Activated CD8-positive, alpha-beta memory T cell treated with anti-CD3 and anti-CD28 coated beads, Interleukin-2, amount 10 ng/mL, durations not matched to agents 7 days and 5 days (primary cell): ENCODE measurements at places on chromosomes 5 and 9.

DNA sequence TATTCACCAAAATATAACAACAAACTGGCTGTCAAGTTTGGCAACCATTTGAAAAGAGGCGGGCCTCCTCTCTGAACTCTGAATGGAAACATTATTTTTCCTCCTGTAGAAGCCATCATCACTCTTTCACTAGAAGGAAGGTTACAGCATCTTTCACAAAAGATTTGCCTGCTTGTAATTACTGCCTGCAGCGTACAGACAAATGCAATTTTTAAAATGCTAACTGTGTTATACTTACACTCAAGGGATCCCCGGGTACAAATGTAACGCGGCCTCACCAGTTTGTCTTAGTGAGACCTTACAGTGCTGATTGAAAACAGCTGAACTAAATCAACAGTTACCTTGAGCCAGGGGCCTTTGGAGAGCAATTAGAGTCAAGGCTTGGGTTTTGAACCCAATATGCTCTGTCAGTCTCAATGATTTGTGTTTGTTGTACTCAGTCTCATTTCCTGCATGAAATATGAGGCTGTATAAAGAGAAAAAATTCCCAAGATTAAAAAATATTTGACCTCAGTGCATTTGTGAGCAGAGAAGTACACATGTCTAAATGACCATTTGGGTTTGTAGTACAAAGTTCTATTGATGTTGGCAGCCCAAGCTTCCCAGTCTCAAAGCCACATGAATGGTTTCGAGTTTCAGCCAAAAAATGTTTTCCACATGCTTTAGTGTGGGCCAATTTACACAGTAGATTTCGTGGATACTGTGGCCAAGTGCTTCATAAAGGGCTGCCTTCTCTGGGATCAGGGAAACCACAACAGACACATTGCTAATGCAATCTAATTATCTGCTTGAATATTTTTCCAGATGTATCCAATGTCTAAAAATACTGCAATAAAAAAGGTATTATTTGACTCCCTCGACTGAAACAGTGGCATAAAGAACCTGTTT lies 500.0 kb downstream of the SPATA31D1 start:
- no peak for DNase-seq

- DNase-seq, result no peak
Measured at GRCh38 chr5:18605186-18605585, 970.9 kb downstream of the TAF11L14 start.

GRCh38 chr5:113212244-113212920 lies 222.4 kb downstream of the TSSK1B start:
- no peak for DNase-seq

- DNase-seq, result no peak
Measured at GRCh38 chr9:114633438-114634089, 22.5 kb downstream of the TMEM268 start.

DNA sequence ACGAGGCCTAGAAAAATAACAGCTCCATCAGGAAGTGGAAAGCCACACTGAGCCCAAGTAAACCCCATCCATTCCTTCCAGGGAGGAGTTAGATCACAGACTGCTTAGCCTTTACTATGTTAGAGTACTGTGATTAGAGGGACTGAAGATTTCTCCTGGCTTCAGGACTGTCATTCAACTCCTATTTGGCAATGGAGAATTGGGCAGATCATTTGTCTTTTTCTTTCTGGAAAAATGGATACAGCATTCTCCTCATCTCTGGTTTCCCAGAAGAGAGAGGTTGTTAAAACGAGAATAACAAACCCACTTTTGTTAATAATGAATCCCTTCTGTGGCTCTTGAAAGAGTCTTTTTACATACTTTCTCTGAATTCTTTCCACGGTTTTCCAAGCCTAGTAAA lies 150.4 kb downstream of the GABRB2 start:
- no peak for DNase-seq

GRCh38 chr5:137300411-137301240 lies 198.5 kb downstream of the SPOCK1 start:
- DNase-seq, result no peak

DNA sequence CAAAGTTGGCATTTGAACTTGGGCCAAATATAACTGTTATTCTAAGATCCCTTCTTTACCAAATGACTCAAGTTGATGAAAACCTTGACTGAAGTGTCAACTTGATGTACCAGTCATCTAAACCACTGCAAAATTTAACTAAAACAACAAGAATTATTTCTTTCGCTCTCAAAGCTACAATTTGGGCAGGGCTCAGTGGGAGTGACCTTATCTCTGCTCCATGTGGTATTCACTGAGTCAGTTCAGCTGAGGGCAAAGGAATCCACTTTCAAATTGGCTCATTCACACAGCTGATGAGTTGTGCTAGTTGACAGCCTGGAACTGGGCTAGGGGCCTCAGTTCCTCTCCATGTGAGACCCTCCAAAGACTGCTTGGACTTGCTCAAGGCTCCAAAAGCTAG lies 166.3 kb downstream of the RORB start:
- DNase-seq, result no peak

DNA sequence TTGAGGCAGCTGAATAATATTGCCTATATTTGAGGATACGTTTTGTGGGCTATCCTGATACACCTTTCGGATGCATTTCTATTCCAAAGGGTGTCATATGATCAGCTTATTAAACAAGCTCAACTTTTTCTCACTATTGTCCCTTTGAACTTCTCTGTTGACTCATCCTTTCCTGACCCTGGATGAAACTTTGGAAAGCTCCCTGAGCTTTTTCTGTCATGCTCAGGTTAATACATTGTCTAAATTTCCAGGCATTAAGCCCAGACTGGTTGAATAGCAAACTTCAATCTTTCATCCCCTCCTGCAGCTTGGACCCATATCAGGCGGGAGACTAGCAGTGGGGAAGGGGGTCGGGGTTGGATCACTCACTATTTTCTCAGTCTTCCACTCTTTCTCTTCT lies 104.9 kb upstream of the PTPN3 start:
- no peak for DNase-seq

DNA sequence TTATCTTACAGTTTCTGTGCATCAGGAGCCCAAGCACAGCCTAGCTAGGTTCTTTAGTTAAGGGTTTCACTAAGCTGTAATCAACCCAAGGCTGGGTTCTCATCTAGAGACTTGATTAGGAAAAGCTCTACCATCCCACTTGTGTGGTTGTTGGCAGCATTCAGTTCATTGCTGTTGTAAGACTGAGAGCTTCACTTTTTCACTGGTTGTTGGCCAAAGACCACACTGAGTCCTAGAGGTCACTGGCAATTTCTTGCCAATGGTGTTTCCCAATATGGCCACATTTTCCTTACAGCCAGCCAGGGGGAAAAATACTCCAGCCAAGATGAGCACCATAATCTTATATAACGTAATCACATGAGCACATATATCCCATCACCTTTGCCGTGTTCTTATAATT lies 74.3 kb downstream of the SMIM15 start:
- no peak for DNase-seq

DNA sequence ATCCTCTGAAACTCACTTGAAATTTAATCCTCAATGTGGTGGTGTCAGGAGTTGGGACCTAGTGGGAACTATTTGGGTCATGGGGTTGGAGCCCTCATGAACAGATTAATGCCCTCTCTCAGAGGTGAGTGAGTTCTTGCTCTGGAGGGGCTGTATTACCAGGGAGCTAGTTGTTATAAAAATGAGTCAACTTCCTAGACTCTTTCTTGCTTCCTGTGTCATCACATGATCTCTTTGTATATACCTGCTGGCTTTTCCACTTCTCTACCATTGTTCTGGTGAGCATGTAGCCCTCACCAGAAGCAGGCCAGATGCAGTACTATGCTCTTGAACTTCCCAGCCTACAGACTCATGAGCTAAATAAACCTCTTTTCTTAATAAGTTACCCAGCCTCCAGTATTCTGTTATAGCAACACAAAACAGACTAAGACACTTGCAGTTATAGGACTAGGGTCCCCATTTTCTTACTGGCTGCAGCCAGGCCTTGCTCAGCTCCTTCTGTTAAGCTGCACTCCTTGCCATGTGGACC lies 127.5 kb downstream of the SUSD1 start:
- DNase-seq, result no peak

- no peak for DNase-seq
Measured at GRCh38 chr5:4372481-4372880, 767.6 kb upstream of the ADAMTS16 start.

- no peak for DNase-seq
Measured at GRCh38 chr5:118253225-118254061, 734.9 kb downstream of the DTWD2 start.

DNA sequence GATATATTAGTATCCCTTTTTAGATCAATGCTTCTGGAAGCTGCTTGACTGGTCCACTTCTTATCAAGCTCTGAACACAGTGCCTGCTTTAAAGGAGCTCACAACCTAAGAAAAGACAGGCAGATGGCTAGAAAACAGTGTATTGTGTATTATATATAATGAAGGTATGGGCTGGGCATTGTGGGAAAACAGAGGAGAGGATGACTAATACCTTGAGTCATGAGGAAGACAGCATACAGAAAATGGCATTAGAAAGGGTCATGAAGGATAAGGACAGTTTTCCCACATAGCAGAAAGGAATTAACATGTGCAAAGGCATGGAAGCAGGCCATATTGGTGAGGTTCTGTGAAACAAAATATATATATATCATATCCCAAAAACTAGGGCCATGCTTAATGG lies 309.6 kb downstream of the MLLT3 start:
- no peak for DNase-seq

DNA sequence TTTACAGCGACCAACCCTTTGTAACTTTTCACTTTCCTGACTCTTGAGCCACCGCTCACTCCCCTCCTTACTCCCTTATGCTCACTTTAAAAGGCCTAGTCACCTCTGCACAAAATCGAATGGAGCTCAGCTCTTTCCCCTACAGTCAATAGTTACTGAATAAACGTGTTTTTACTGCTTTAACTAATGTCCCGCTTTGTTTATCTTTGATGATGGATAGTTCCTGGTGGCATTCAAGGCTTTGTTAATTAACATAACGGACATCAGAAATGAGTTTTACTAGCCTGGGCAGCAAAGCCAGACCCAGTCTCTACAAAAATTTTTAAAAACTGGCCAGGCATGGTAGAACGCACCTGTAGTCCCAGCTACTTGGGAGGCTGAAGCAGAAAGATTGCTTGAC lies 5.0 kb downstream of the SERINC5 start:
- no peak for DNase-seq

- peak; percentile 59 for DNase-seq
Measured at GRCh38 chr9:114988962-114989599, 58.7 kb upstream of the TNFSF8 start.

DNA sequence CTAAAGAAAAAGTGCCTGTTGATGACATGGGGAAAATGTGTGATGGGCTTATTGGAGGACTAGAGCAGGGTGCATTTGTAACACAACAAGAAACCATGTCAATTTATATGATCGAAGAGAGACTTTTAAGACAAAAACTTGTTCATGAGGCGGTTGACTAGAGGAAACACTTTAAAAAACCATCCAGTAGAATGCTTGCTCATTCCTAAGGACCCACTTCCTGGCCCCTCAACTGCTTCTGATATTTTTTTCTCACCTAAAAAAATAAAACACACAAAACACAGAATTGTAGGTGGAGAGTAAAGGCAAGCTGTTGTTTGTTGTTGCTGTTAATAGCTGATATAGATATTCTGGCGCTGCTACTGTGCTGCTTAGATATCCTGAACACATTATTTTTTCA lies 50.6 kb downstream of the SPIN1 start:
- DNase-seq, result no peak

- DNase-seq, result no peak
Measured at GRCh38 chr9:86632537-86632936, 278.3 kb upstream of the TUT7 start.

DNA sequence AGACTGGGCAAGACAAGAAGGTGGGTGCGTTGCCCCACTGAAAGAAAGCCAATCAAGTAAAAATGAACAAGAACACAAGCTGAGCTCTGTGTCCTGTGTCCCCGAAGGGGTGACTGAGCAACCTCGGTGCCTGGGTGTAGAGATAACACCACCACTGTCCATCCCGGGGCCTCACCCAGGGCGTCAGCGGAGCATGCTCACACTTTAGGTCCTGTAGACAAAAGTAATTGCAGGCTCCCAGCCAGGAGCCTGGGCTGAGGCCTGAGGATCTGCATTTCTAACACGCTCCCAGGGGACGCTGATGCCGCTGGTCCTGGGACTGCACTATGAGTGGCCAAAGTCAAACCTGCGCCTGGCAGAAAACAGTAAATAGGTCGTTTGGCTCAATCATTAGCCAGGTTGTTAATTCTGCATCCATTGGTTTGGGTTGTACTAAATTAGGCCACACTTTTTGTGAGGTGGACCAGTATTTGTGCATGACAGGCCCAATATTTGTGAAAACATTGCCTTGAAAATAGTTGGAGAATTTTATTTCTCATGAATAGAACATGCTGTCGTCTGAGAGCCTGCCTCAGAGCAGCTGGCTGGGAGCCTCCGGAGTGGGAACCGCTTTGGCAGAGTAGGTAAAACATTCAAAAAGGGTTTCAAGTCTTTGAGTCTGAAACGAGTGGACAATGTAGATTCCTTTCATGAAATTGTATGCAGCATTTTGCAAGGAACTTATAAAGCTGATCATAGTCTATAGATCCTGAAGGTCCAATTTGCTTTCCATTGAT lies 38.3 kb downstream of the ANKRD33B start:
- peak; percentile 28 for DNase-seq

DNA sequence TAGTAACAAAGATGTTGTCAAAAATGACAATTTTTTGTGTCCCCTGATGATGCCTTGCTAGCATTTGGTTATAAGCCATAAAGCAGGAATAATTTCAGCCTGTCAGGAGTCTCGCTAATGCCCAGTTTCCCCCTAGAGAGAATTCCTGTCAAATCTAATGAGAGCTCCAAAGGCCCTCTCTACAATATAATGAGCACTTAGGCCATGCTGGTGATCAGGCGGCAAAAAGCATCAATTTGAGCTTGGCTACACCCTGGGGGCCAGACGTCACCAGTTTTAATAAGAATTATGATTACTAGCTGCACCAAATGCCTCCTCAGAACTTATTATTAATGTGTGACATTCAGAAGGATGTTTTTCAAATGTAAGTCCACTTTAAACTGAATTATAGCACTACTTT lies 6.1 kb downstream of the TLE1 start:
- no peak for DNase-seq

- no peak for DNase-seq
Measured at GRCh38 chr5:110644357-110644756, 82.1 kb downstream of the TMEM232 start.

GRCh38 chr9:127004946-127005769 lies 90.6 kb downstream of the RALGPS1 start:
- DNase-seq, result peak; percentile 89

DNA sequence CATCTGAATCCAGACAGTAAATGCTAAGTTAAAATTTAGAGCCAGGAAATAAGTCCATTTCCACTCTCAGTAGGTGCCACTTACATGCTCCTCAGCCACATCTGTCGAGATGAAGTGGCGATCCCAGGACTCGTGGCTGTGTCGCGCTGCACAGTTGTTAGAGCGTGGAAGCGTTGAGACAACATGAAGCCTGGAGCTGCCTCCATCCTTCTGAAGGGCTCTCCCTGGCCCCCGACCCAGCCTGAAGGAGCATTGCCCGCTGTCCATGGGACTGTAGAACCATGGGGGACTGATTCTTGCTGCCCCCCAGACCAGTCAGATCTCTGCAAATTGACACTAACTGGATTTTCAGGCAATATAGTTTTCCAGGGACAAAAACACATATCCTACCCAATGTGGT lies 58.9 kb downstream of the IRX1 start:
- DNase-seq, result no peak

- DNase-seq, result no peak
Measured at GRCh38 chr5:178381921-178382695, 149.5 kb upstream of the PHYKPL start.

- no peak for DNase-seq
Measured at GRCh38 chr5:168282120-168282519, 9.3 kb upstream of the WWC1 start.

- no peak for DNase-seq
Measured at GRCh38 chr5:107887166-107887943, 216.6 kb upstream of the EFNA5 start.
